ENCODE measurements at places on chromosomes 5 and 9. TPM values are rescaled to one million over a fixed set of nuclear protein-coding genes. Genes with fewer than 3 reads are reported as not detected.

- ATAC-seq: no peak
Measured at GRCh38 chr5:30401479-30402058, 791.9 kb upstream of the CDH6 start.

DNA sequence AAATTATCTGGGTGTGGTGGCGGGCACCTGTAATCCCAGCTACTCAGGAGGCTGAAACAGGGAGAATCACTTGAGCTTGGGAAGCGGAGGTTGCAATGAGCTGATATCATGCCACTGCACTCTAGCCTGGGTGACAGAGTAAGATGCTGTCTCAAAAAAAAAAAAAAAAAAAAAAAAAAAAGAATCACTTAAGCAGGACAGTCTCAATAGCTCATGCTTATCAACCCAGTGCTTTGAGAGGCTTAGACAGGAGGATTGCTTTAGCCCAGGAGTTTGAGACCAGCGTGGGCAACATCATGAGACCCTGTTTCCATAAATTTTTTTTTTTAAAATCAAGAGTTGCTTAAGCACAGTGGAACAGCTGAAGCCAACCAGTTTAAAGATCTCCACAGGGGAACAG is 42.6 kb downstream of the LEAP2 start:
- ATAC-seq: no peak

The CACNA1B gene
- 12.9 TPM for total RNA-seq

DNA sequence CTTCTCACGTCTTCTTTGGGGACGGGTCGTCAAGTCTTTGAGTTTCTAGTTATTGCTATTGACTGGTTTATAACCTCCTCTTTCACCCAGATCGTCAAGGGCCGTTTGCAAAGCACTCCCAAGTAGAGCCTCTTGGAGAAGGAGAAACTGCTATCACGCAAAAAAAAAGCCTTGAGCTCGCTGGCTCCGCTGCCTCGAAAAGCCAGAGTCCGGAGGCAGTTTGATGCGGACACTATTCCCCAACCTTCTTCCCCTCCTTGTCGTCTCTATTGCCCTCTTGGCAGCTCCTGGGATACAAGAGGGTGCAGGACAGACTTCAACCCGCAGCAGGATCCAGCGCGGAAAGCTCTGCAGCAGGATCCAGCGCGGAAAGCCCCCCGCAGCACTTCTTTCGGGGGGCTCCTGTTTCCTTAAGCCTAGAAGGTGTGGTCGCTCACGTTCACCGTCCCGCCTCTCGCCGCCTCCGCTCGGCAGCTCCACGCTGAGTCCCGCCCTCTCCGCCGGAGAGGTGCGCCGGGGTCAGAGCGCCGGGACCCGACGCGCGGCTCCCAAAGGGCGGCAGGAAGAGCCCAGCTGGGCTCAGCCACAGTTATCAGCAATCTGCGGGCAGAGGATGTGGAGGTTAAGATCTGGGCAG is at the start of gene PCDHAC1:
Gene PCDHAC1 (plus strand): TSS at position 494 of the 637 bp plus-strand sequence. CDS start 594 bp downstream, outside the sequence.
- ATAC-seq: peak; percentile 77

- ATAC-seq: no peak
Measured at GRCh38 chr9:114497727-114498382, 7.4 kb downstream of the WHRN start.

DNA sequence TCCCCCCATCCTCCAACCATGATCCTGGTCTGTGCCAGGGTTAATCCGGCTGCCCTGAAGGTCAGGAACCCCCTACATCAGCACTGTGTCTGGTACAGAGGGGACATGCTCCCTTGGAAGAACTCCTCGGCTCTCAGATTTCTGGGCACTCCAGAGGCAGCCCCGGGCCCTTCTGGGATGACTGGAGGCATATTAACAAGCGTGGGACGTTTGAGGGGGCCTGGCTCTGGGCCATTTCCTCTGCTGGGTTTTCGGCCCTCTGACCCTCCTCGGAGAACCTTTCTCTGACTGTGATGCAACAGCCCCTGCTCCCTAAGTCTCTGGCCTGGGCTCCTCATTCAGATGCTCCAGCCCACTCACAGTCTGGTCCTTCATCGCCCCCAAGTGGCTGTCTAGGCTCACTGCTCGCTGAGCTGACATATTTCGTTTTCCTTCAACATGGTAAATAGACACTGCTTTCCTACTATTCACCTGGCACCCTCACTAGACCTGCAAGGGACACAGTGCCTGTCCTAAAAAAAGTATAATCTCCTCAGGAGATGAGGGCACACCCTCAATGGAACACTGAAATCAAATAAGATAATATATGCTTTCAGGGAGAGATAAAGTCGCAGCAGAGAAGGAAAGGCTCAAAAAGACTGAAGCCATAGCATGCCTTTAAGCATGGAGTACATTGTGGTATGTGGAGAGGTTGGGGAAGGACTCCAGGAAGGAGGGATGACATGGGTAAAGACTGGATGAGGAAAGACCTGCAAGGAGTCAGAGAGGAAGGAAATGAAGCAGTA is 404.7 kb upstream of the TRPC7 start:
- ATAC-seq: peak; percentile 83

DNA sequence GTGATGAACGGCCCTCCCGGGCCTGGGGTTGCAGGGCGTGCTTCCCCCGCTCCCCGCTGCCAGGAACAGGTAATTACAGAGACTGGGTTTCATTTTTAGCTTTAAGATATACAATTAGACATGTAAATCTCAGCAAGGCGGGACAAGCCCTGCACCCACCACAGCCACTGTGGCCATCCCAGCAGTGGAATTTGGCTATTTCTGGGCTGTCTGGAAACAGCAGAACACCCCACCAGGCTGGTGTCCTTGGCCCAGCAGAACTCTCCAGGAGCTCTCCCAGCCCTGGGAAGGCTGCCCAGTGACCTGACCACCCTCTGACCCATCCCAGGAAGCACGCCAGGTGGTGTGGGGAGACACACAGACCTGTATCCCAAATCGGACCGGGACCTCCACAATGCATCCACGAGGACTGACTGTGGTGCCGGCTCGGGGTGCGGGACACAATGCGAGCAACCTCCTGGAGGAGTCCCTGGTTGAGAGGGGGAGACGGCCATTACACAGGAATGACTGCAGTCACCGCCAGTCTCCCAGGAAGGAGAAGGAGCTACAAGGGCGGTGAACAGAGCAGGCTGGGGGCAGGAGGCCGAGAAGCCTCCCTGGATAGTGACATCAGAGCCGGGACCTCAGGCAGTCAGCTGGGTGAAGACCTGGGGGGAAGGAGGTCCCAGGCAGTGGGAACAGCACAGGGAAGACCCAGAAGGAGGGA is 17.3 kb downstream of the EEIG1 start:
- ATAC-seq: no peak

- ATAC-seq: peak; percentile 17
Measured at GRCh38 chr5:67092535-67092934, 104.1 kb downstream of the CD180 start.

The CCNO gene
- 0.71 TPM for total RNA-seq

- ATAC-seq: no peak
Measured at GRCh38 chr5:35736280-35736679, 118.6 kb downstream of the SPEF2 start.

GRCh38 chr9:121259498-121259897 is 8.5 kb upstream of the GSN start:
- ATAC-seq: no peak

GRCh38 chr9:33785914-33786313 is 9.4 kb upstream of the PRSS3 start:
- no peak for ATAC-seq

DNA sequence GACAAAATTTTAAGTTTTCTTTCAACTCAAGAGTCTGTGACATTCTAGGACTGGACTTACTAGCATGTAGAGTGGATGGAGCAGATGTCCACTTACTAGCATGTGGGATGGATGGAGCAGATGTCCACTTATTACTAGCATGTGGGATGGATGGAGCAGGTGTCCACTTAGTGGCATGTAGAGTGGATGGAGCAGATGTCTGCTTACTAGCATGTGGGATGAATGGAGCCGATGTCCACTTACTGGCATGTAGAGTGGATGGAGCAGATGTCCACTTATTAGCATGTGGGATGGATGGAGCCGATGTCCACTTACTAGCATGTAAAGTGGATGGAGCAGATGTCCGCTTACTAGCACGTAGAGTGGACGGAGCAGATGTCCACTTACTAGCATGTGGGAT is 2.4 kb downstream of the SLC36A1 start:
- no peak for ATAC-seq

DNA sequence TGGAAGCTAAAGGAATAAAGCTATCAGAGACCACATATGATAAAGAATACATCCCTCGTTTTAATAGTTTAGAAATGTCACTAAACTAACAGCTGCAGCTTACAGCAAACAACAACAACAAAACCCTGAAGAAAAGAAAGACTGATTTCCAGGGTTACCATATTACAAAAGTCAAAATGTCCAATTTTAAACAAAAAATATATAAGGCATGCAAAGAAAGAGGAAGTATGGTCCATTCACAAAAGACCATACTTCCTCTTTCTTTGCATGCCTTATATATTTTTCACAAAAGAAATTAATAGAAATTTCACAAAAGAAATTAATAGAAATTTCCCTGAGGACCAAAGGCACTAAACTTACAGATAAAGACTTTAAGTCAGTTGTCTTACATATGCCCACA is 354.2 kb downstream of the ARL15 start:
- ATAC-seq: no peak

- no peak for ATAC-seq
Measured at GRCh38 chr5:2068531-2068930, 185.8 kb upstream of the IRX4 start.

The SLC27A6 gene
- 1.4 TPM for total RNA-seq

The OMD gene
- total RNA-seq: 0.19 TPM

The COL5A1 gene
- 4.3 TPM for total RNA-seq

The TRAF1 gene
- 0.54 TPM for total RNA-seq

- ATAC-seq: no peak
Measured at GRCh38 chr5:16933337-16933736, 2.8 kb downstream of the MYO10 start.

Measured in motor neuron (in vitro differentiated cells).